ENCODE measurements at places on chromosomes 13 and 19. TPM values are rescaled to one million over a fixed set of nuclear protein-coding genes. Genes with fewer than 3 reads are reported as not detected.

GRCh38 chr13:46899801-46900200 lies 2.9 kb upstream of the HTR2A start:
- H3K27ac ChIP-seq: no peak overlapping the region
- H3K4me1 ChIP-seq: no peaks in the 10 kb centered on the region
- H3K36me3 ChIP-seq: no peaks in the 10 kb centered on the region
- no peak overlapping the region for H3K4me3 ChIP-seq
- no peak for DNase-seq

DNA sequence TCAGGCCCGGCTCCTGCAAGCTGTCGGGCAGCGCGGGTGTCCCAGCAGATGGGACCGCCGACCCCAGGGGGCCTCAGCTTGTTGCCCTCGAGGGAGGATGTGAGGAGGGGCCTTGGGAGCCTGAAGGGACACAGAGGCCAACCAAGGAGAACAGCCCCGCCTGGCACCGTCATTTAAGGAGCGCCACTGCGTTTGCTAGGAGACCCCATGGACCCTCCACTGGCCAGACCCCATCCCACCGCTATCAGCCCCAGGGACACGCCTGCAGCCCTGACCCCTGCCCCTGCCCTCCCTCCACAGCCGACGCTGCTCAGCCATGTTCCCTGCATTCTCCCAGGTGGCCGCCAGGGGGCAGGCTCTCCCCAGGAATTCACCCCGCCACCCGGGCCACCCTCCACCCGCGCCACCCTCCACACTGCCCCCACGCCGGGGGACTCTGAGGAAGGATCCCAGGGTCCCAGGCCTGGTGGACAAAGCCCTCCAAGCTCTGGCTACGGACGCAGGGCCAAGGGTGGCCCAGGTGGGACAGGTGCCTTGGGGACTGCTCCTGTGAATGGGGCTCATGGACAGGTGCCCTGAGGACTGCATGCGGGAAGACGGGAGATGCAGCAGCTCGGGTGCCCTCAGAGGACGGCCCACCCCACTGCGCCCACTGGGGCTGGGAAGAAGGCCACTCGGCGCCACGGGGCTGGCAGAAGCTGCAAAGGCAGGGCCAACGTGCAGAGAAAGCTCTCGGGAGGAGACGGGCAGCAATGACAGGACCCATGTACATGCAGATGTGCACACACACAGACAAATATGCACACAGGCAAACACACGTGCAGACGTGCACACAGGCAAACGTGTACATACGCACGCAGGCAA lies 34.4 kb downstream of the PIP5K1C start:
- H3K27ac ChIP-seq: no peak overlapping the region
- DNase-seq: peak; percentile 72
- peaks cover 10% of the 10 kb centered on the region for H3K36me3 ChIP-seq
- H3K27me3 ChIP-seq: no peaks in the 10 kb centered on the region
- H3K4me1 ChIP-seq: peaks cover 16% of the 10 kb centered on the region

DNA sequence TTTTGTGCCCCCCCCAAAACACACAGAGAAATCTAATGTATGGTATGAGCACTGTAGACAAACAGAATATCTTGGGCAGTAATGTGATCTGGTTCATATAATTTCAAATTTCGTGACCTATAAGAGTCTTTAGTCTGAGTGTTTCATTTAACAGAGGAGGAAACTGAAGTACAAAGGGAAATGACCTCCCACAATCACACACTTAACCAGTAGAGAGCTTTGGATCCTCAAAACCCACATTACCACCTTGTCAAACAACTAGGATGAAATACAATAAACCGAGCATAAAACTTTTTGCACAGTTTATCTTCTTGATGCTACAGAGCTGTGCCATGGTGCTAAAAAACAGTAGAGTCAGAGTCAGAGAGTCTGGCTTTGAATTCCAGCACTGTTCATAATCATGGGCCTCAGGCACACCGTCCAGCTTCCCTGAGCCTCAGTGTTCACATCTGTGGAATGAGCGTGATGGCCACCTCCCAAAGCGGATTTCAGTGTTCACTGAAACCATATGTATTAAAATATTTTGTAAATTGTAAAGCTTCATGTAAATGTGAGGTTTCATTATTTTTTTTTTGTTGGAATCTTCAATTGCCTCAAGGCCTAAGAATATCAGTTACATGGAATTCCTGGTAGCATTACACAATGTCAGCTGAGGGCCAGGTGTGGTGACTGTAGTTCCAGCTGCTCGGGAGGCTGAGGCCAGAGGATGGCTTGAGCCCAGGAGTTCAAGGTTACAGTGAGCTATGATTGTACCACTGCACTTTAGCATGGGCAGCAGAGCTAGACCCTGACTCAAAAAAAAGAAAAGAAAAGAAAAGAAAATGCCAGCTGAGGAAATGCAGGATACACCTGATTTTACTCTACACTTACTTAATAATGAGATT lies 126.4 kb upstream of the FRY start:
- no peaks in the 10 kb centered on the region for H3K36me3 ChIP-seq
- no peak overlapping the region for H3K27ac ChIP-seq
- H3K4me1 ChIP-seq: peaks cover 4% of the 10 kb centered on the region
- no peak for DNase-seq
- no peak overlapping the region for H3K4me3 ChIP-seq
- no peaks in the 10 kb centered on the region for H3K27me3 ChIP-seq

- peaks cover under 1% of the 10 kb centered on the region for H3K4me1 ChIP-seq
- no peaks in the 10 kb centered on the region for H3K36me3 ChIP-seq
- H3K4me3 ChIP-seq: no peak overlapping the region
- no peak for DNase-seq
Observed at GRCh38 chr13:50747737-50748350, 95.6 kb downstream of the DLEU7 start.

- no peak for DNase-seq
- H3K27ac ChIP-seq: no peak overlapping the region
- H3K4me3 ChIP-seq: no peak overlapping the region
- H3K27me3 ChIP-seq: no peaks in the 10 kb centered on the region
- no peaks in the 10 kb centered on the region for H3K4me1 ChIP-seq
Observed at GRCh38 chr19:12314553-12314952, 18.9 kb downstream of the ZNF563 start.

- no peaks in the 10 kb centered on the region for H3K36me3 ChIP-seq
- no peak overlapping the region for H3K27ac ChIP-seq
- no peaks in the 10 kb centered on the region for H3K4me1 ChIP-seq
- H3K27me3 ChIP-seq: peaks cover 2% of the 10 kb centered on the region
Observed at GRCh38 chr19:15913830-15914229, 16.0 kb upstream of the CYP4F2 start.

GRCh38 chr19:18763674-18764590 lies 27.2 kb downstream of the COMP start:
- H3K27me3 ChIP-seq: no peaks in the 10 kb centered on the region
- no peak overlapping the region for H3K4me3 ChIP-seq
- H3K27ac ChIP-seq: no peak overlapping the region

- no peaks in the 10 kb centered on the region for H3K36me3 ChIP-seq
- no peak for DNase-seq
- no peaks in the 10 kb centered on the region for H3K4me1 ChIP-seq
- H3K27ac ChIP-seq: no peak overlapping the region
Observed at GRCh38 chr13:108708921-108709320, 79.5 kb downstream of the MYO16 start.

Gene TUBB4A
- 7.6 TPM for total RNA-seq

All from T-cell (primary cell).